ENCODE measurements at places on chromosomes 7 and 10.

DNA sequence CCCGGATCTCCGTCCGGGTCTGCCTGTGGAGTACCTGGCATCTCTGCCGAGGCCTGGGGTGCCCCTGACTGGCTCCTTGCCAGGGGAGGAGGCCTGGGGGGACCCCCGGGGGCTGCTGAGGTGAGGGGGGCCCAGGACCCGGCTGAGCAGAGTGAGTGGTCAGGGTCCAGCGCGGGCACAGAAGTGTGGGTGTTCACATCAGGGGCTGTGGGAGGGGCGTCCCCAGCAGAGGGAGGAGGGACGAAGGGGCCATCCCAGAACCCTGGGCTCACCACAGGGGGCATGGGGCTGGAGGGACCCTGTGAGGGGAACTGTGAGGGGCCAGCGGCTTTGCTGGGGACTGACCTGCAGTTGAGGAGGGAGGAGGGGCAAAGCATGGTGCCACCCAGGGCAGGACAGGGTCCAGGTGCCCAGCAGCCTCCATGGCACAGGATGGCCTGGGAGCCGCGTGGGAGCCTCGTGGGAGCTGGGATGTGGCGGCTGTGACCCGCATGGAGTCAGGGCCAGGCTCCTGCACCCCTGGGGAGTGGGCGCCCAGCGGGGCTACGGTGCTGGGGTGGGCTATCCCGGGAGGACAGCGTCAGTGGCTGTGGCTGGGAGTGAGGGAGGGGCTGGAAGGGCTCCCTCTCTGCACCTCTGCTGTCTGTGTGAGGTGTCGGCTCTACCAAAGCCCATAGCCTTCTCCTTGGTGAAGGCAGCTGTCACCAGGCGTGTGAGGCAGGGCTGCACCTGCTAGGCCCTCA, 91.2 kb downstream of the DNAJB6 start:
- no peak for DNase-seq

DNA sequence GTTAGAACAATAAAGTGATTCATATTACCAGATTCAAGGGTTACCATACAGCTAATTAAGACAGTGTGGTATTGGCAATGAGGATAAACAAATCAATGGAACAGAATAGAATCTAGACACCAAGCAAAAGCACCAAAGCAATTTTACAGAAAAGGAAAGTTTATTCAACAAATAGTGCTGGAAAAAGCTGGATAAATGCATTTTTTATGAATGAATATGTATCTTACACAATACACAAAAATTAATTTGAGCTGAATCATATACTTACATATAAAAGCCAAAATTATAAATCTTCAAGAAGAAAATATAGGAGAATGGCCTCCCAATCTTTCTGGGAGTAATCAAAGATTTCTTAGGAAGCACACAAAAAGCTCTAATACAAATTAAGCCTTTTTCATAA, 220.4 kb upstream of the PTN start:
- no peak for DNase-seq

DNA sequence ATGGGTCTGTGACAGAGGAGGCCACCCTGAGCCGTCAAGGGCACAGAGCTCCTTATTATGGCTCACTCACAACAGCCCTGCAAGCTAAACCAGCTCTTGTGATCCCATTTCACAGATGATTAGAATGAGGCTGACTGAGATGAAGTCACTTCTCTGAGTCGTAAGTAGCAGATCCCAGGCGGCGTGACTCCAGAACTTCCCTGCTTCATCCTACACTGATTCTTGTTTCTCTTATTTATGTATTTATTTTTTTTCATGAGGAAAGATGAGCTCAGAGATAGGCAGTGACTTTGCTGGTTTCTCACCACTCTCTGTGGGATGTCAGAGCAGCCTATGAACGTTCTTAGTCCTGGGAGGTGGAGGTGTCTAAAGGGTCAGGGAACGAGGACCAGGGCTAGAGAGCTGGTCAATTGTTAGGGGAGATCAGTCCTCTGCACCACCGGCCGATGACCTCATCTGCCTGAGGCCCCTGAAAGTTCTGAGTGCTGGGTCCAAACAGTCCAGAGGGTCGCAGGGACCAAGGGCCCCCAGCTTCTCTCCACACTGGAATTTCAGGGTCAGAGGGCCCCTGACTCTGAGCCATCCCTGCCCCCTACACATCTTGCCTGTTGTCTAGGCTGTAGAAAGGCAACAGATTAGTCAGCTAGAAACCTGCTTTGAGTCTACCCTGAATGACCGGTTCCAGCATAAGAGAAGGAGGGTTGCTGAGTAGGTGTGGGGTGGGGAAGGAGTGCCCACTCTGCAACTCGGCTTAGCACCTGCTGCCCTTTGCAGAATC, 17.9 kb downstream of the CLRN3 start:
- DNase-seq: no peak

DNA sequence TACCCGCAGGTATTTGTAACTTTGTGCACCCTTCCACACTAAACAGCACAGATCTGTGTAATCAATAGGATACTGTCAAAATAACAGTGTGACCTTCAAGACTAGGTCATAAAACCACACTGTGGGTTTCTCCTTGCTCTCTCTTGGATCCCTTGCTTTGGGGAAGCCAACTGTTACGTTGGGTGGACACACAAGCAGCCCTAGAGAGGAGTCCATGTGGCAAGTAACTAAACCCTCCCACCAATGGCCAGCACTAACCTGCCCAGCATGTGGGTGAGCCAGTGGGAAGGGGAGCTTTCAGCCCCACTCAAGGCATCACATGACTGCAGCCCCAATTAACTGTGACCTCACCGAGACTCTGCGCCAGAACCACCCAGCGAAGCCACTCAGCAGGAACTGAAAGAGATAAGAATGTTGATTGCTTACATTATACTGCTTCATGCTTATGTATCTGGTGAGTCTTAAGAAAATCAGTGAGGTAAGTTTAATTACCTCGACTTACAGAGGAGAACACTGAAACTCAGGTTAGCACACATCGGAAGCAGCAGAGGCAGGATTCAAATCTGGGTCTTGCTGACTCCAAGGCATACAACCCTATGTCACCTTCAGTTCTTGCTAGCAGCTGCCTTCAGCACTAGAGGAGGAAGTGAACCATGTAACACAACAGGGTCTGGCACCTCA, 9.4 kb upstream of the ZC3HAV1 start:
- peak; percentile 23 for DNase-seq

GRCh38 chr7:38934051-38934450, 25.1 kb upstream of the VPS41 start:
- DNase-seq: no peak

DNA sequence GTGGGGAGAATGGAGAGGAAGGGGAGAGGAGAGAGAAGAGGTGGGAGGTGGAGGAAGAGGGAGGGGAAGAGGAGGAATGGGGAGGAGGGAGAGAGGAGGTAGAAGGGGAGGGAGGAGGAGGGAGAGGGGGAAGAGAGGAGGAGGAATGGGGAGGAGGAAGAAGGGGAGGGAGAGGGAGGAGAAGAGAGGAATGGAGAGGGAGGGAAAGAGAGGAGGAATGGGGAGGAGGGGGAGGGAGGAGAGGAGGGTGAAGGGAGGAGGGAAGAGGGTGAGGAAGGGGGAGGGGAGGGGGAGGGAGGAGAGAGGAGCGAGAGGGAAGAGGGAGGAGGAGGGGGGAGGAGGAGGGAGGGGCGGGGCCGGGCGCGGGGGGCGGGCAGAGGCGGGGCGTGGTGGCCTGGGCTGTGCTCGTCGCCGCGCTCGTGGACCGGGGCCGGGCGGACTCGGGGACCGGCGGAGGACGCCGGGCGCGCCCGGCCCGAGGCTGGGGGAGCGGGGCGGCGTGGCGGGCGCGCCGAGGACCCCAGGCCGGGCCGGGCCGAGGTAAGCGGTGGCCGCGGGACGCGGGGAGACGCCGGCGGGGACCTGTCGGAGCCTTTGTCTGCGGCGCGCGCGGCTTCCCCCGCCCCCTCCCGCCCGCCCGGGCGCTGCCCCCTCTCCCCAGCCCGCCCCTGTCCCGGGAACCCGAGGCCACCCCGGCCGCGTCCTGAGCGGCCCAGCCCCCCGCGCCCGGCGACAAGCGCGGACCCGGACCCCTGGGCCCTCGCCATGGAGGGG, at the start of gene SLC29A4:
Gene SLC29A4, plus strand, starts transcription at position 401 of the 774 bp plus-strand sequence. CDS start 4,874 bp downstream, outside the sequence.
- no peak for DNase-seq

GRCh38 chr7:78905436-78905835, 548.0 kb downstream of the MAGI2 start:
- DNase-seq: no peak

- DNase-seq: no peak
Measured at GRCh38 chr10:124670849-124671248, 73.3 kb downstream of the FAM53B start.

- no peak for DNase-seq
Measured at GRCh38 chr10:108735380-108735779, 1187.9 kb downstream of the XPNPEP1 start.

GRCh38 chr7:137539111-137539715, 195.7 kb upstream of the PTN start:
- no peak for DNase-seq

DNA sequence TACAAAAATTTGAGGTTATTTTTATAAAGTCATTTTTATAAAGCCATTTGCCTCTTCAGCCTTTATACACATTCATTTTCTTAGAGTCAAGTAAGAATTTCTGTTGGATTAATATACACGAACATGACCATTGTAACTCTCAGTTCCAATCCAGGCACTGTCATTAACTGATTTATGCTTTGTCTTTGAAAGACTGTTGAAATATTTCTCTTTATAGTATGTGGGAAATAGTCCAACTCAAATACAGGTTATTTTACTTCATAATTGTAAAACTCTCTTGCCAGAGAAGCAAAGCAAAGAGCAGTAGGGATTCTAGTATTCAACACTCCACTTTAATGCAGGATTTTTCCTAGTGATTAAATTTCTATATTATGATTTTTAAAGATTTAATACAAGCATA, 36.5 kb upstream of the PAPSS2 start:
- DNase-seq: no peak

- DNase-seq: no peak
Measured at GRCh38 chr7:37385787-37386186, 62.9 kb downstream of the ELMO1 start.

DNA sequence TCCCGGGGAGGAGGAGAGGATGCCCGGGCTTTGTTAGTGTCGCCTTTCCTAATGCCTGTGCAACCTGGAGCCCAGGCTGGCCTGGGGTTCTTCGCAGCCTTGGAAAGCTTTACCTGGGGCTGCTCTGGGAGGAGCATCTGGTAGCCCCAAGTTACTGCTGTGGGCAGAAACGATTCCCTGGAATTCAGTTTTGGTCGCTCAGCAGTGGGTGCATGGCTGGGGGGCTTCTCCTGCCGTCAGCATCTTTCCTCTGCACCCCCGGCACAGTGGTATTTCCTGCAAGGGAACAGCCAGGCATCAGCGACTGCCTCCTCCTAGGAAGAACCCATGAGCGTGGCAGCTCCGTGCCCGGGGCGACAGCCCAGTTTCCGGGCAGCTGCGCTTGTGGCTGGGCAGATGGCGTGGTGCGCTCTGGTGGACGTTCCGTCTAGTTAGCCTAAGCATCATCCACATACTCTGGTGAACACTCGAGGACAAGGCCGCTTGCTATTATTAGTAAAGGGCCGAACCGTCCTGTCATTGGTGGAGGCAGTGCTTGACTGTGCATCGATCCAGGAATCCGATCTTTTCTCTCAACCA, 107.0 kb upstream of the BTBD16 start:
- DNase-seq: no peak

GRCh38 chr10:76080991-76081390, 649.6 kb downstream of the LRMDA start:
- no peak for DNase-seq

GRCh38 chr7:101535351-101535751, 93.7 kb downstream of the MYL10 start:
- DNase-seq: no peak
